ENCODE measurements at places on chromosomes 2 and 18.

- no peak for DNase-seq
Observed at GRCh38 chr18:60910534-60910933, 422.7 kb upstream of the CDH20 start.

DNA sequence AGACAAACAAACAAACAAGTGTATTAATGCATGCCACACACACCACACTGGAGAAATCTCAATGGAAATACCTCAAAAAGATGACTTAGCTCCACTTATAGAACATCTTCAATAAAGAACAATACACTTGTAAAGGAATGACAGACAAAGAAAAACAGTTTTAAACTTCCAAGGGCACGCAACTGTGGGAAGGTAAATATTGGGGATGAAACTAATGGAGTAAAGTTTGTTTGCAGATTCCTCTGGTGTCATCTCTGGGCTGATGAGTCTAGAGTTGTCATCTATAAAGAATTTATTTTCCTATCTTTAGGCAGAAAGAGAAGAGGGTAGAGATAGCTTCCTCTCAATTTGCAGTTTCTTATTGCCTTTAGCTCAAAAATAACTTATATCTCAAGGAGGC lies 144.0 kb upstream of the ZC3H15 start:
- DNase-seq = no peak

DNA sequence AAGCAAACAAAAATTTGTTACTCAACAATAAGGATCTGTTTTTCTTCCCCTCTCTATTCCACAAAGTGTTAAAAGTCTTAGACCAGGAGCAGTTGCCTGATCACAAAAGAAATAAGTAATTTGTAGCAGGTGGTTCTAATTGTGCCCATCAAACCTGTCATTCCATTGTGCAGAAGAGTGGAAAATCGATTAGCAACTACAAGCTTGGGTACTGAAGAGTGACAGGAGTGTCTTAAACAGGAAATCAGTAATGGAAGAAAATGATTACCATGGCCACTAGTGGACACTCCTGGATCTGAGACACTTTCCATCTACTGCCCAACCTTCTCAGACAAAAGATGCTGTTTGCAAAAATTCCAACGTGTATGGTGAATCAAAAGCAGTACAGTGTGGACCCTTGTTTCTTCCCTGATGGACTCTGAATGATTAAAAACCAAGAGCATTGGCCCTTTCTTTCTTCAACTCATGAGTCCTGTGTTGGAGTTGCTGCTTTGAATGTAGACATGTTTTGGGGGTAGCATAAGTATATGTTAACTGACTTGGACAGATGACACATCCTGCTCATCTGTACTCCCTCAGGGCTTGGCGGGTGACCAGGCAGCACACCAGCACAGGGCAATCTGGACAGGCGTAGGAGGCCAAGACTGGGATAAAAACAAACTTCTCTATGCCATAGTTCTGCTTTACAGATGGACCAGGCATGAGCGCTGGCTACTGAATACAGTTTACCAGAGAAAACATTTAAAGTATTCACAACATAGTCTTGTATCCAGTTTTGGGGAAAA lies 51.9 kb downstream of the PLA2R1 start:
- no peak for DNase-seq

- no peak for DNase-seq
Observed at GRCh38 chr2:2102866-2103653, 228.0 kb downstream of the MYT1L start.

DNA sequence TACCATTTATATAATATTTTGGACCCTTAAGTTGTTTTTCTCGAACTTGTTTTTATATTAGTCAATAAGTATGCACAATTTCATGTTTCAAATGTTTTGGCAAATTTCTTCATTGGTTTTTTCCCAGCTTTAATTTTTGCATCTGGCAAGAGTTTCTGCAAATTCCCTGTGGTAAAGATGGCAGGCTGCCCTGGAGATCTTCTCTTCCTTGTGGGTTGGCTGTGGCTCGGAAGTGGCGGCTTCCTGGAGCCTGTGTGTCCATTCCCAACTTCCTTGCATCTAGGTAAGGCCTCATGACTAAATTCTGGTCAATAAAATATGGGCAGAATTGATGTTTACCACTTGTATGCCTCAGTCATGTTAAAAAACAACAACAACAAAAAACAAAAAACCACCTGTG lies 818.6 kb downstream of the EPHA4 start:
- DNase-seq = no peak

GRCh38 chr2:224722250-224722649 lies 6.1 kb upstream of the CCDC195 start:
- DNase-seq = no peak

DNA sequence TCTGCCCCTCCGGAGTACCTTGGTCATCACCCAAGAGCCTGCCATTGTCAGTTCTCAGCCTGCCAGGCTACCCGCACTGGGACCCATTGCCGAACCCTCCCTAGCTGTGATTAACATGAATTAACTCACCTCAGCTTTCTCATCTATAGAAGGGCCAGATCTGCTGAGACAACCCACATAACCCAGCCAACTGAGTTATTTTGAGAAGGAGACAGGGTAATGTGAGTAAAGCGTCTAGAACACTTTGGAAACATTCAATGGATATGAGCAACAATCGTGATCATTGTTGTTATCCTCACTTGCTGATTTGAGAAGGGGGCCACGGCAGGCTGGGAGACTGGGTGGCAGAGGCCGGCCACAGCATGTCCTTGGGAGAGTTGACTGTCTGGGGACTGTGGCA lies 196.8 kb downstream of the GLI2 start:
- DNase-seq = no peak

- DNase-seq = no peak
Observed at GRCh38 chr2:14960686-14961324, 328.3 kb downstream of the LRATD1 start.

- no peak for DNase-seq
Observed at GRCh38 chr2:104638859-104639202, 215.1 kb upstream of the POU3F3 start.

- DNase-seq = no peak
Observed at GRCh38 chr2:147568109-147568508, 276.7 kb upstream of the ACVR2A start.

DNA sequence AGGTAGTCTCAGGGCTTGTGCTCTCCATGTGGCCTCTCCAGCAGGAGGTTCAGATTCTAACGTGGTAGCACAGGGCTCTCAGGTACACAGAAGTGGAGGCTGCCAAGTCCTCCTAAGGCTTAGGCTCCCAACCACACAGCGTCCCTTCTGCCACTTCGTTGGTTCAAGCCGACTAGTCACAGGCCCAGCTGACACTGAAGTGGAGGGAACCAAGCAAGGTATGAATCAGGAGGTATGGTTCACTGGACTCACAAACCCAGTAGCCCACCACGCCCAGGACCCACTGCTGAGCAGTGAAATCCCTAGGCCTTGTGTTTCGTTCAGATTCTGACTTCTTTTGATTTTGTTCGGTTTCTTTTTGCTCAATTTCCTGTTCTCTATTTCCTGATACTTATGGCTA lies 46.0 kb upstream of the SEC11C start:
- no peak for DNase-seq

DNA sequence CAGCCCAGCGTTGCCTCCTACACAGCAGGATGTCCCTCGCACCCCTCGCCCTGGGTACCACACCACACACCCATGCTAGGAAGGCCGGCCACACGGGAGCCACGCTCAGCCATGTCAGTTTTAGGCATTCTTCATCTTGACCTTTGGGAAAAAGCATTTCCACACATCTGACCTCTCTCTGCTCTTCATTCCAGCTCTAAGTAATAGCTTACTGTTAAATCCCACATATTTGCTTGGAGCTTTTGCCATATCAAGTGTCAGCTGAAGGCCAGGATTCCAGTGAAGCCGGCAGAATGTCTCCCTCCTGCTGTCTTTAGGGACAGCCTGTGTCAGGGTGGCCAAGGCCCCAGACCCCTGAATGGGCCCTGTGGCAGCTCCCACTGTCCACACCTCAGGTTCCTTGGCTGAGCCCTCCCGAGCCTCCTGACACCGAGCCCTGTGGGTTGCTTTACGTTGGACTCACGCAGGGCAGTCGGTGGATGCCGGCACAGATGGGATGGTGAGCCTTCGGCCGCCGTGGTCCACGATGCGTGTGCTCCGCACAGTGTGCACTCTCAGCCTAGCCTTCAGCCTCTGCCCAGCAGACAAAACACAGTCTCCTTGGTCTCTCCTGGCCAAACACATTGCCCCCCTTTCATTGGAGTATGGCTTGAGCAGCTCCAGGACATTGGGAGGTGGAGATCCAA lies 202.0 kb downstream of the SEPTIN10 start:
- DNase-seq = no peak

Measured in SHP77 (cell line).